ENCODE measurements at places on chromosomes 1 and 21.

- peak; percentile 27 for DNase-seq
Observed at GRCh38 chr1:184843732-184844495, 89.3 kb upstream of the EDEM3 start.

DNA sequence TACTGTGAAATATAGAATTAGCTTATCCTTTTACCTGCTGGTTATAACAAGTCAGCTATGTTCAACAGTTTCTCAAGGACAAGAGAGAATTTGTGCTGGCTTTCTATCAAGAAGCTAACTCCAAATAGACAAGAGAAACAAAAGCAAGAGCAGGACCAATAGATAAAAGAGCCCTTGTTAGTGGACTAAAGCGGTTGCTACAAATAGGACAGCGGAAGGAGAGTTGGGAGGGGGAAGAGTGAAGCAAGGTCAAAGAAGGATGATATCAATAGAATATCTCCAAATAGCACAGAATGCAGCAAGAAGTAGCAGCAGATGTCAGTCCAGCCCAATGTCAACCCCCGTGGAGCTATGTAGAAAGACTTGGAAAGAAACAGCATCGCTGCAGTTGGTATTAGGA lies 53.0 kb upstream of the AKT3 start:
- no peak for DNase-seq

- no peak for DNase-seq
Observed at GRCh38 chr1:225453797-225454648, 26.2 kb upstream of the LBR start.

DNA sequence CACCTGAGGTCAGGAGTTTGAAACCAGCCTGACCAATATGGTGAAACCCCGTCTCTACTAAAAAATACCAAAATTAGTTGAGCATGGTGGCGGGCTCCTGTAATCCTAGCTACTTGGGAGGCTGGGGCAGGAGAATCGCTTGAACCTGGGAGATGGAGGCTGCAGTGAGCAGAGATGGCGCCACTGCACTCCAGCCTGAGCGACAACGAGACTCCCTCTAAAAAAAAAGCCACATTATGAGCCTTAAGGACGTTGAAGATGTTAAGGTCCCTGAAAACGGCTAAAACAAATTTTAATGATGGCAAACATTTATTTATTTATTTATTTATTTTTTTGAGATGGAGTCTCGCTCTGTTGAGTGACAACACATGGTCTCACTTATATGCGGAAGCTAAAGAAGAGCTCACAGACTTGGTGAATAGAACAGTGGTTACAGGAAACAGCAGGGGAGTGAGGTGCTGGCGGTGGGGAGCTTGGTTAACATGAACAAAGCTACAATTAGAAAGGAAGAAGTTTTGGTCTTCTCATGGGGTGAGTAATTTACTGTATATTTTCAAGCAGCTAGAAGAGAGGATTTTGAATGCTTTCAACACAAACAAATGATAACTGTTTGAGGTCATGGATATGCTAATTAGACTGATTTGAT lies 47.1 kb downstream of the TCP10L start:
- no peak for DNase-seq

DNA sequence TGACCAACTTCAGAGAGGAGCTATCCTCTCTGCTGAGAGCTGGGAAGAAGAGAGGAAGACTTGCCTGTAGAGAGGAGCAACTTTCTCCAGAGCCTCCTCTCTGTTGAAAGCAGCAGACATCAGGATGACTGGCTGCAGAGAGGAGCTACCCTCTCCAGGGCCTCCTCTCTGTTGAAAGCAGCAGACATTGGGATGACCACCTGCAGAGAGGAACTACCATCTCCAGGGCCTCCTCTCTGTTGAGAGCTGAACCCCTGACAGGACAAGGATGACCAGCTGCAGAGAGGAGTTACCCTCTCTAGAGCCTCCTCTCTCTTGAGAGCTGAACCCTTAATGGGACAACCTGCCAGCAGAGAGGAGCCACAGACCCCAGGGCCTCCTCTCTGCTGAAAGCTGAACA lies 83.0 kb upstream of the GJB5 start:
- DNase-seq = no peak

- DNase-seq = no peak
Observed at GRCh38 chr1:9537863-9538668, 1.2 kb upstream of the SLC25A33 start.

DNA sequence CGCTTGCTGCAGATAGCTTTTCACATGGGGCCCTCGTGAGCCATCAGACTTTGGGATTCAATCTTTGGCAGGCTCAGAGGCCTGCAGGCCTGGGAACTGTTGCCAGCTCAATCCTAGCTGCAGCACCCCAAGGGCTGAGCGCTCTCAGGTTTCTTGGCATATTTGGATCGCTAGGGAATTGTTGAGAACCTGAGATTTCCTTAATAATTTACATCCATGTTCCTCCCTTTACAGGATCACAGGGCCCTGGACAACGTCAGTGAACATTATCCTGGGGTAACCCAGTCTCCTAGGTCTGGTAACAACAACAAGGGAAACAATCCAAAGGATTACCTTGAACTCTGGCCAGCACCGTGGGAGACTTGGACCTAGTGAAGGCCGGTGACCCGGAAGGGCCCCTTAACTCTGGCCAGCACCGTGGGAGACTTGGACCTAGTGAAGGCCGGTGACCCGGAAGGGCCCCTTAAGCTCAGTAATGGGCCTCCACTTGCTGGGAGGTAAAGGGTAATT lies 49.3 kb upstream of the NEK2 start:
- no peak for DNase-seq

Data from activated CD8-positive, alpha-beta memory T cell treated with anti-CD3 and anti-CD28 coated beads for 48 hours (primary cell).